Mucosa of gallbladder (tissue), 1 donor: ENCODE measurements at places on chromosomes 11 and 22.

GRCh38 chr11:126547691-126548090, 192.2 kb downstream of the ST3GAL4 start:
- no peak for DNase-seq

DNA sequence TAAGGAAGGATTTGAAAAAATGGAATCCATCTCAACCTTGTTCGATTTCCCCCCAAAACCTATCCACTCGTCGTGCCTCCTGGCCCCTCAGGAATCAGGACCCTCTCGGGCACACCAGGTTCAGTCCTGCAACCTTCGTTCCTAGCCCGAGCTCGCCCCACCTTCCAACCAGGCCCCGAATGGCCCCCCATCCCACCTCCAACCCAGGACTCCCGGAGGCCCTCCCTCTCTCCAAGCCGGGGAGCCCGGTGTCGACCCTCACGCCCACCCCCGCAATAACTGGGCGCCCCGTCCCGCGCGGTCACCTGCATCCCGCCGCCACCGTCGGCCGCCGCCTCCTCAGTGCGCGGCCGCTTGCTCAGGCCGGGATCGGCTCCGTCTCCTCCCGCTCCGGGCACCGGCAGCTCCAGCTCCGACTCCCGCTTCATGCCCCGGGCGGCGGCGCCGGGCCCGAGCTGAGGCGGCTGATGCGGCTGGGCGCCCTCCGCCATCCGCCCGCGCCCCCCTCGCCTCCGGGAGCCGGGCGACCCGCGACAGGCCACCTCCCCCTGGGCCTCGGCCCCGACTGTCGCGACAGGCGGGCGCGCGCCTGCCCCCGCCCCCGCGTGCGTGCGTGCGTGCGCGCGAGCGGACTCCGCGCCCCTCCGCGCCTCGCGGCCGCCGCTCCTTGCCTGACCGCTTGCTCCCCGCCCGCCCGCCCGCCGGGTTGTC, 534 bp downstream of the RBFOX2 start:
- DNase-seq, result no peak

GRCh38 chr11:116466191-116466590, 306.6 kb downstream of the BUD13 start:
- DNase-seq, result no peak

DNA sequence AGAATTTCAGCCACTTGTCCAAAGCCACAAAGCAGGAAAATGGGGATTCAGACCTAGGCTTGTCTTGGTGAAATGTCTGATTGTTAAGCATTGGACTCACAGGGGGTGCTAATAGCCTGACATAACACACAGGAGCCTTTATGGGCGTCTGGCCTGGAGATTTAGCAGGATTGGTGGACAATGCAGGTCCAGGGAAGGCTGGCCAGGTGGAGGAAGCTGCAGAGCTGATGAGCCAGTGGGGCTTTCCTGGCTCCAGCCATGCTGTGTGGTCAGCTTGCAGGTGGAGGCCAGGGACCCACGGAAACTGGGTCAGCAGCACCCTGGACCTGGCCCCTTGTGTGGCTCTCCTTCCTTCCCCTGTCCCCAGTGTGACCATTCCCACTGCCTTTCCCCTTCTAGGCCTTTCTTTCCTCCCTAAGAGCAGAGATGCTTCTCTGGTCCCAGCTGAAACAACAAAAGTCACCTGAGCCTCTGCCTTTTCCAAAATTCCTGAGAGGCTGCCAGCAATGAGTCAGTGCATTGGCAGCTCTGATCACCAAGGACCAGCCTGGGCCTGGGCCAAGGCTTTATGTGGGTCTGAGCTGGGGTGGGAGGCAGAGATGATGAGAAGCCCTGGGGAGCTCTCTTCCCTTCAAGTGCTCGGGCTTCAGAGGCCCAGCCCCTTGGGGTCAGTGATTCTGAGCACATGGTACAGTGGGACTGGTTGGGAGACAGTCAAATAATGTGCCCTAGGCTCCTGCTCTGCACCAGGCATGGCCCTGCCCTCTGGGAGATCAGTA, 85.2 kb downstream of the CCDC81 start:
- DNase-seq, result peak; percentile 68

- no peak for DNase-seq
Observed at GRCh38 chr11:82675838-82676237, 57.8 kb downstream of the FAM181B start.

GRCh38 chr11:31822927-31823643, 12.0 kb upstream of the PAX6 start:
- no peak for DNase-seq

- DNase-seq, result peak; percentile 37
Observed at GRCh38 chr22:44025171-44026065, 1.3 kb downstream of the PARVB start.

GRCh38 chr11:120807414-120808150, 216.3 kb upstream of the TBCEL start:
- no peak for DNase-seq

GRCh38 chr22:41524251-41524661, 20.0 kb downstream of the POLR3H start:
- peak; percentile 72 for DNase-seq

DNA sequence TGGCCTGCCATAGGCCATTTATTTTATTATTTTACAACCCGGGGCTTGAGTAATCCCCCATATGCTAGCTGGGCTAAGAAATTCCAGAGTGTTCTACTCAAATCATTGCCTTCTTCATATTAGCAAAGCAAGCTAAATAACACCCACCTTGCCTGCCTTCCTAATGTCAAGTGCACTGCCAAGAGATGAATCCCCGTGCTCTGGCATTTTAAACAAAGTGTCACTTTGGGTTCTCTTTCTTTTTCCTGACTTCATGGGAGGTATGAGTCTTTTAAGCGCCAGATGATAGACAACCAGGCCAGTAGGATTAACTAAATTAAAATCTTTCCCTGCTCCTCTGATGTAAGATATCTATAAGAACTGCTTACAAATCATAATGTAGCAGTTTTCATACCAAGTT, 4.5 kb downstream of the MPPED2 start:
- DNase-seq, result no peak

GRCh38 chr11:118339281-118339961, 3.1 kb downstream of the CD3D start:
- no peak for DNase-seq

- DNase-seq, result no peak
Observed at GRCh38 chr11:130783323-130783722, 133.0 kb downstream of the SNX19 start.

GRCh38 chr11:6855971-6856541, 6.8 kb upstream of the OR10A2 start:
- no peak for DNase-seq

- DNase-seq, result no peak
Observed at GRCh38 chr22:43319661-43320486, 23.3 kb downstream of the SCUBE1 start.

- DNase-seq, result no peak
Observed at GRCh38 chr11:34487430-34487829, 26.2 kb downstream of the ELF5 start.

DNA sequence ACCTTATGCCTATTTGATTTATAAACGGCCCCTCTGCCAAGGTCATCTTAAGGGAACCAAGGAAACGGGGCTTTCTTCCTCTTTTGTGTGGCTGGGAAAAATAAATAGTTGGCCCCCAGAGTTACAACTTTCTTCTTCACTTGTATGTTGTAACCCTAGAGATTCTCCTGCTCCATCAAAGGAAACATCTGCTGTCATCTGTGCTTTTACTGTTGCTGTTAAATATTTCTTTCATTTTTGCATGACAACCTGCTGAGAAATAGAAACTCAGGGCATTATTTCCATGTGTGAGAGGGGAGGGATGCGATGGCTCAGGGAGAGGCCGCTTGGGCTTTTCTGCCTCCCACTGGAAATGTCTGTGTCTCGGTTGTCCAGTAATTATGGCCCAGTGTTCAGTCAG, 21.8 kb upstream of the CDC42EP2 start:
- DNase-seq, result no peak
